ENCODE measurements at places on chromosomes 2 and 18. TPM values are rescaled to one million over a fixed set of nuclear protein-coding genes. Genes with fewer than 3 reads are reported as not detected.

MYOM1 gene
- polyA plus RNA-seq, result 0.08 TPM

SLC4A3 gene
- polyA plus RNA-seq, result 11.2 TPM

EFHD1 gene
- 1.1 TPM for polyA plus RNA-seq

AGAP1 gene
- polyA plus RNA-seq, result 21.7 TPM

All from mammary epithelial cell (primary cell).